ENCODE measurements at places on chromosomes 13 and 19. TPM values are rescaled to one million over a fixed set of nuclear protein-coding genes. Genes with fewer than 3 reads are reported as not detected.

The TECR gene
- 142 TPM for total RNA-seq

The TMEM59L gene
- total RNA-seq: 6.2 TPM

The ZNF667 gene
- total RNA-seq: not detected

The OR7C1 gene
- total RNA-seq: not detected

The CGB1 gene
- 0.64 TPM for total RNA-seq

Data from A549 treated with CpdA at 1 μM for 4 hours (cell line).